ENCODE measurements at places on chromosomes 1 and 21.

GRCh38 chr1:157235307-157235706 is 97.1 kb upstream of the ETV3 start:
- DNase-seq: no peak

GRCh38 chr1:197862671-197863070 is 39.8 kb upstream of the C1orf53 start:
- no peak for DNase-seq

DNA sequence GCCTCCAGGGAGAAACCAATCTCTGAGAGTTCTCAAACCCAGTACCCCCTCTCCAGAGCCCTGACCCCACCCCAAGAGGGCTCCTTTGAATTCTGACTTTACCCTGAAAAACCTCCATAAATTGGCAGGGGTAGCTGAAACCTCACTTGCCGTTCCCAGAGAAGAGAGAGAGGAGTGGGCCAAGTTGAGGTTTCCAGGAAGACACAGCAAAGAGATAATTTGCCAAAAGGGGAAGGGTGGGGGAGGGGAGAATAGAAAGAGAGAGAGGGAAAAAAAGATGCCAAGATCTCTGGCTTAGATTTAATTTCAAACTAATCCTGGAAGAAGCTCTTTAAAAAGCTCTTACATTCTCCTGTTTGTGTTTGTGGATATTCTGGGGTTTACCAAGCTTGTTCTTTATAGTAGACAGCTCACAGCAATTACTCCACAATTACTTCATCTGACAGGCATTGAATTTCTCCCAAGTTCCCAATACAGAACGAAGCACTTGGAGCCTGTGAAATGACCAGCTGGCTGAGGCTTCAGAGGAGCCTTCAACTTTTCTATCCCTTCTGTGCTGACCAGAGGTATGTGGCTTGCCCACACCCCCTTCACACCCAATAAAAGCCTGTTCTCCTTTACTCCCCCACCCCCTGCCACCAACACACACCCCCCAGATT is 1.1 kb upstream of the GRHL3 start:
- DNase-seq: no peak

DNA sequence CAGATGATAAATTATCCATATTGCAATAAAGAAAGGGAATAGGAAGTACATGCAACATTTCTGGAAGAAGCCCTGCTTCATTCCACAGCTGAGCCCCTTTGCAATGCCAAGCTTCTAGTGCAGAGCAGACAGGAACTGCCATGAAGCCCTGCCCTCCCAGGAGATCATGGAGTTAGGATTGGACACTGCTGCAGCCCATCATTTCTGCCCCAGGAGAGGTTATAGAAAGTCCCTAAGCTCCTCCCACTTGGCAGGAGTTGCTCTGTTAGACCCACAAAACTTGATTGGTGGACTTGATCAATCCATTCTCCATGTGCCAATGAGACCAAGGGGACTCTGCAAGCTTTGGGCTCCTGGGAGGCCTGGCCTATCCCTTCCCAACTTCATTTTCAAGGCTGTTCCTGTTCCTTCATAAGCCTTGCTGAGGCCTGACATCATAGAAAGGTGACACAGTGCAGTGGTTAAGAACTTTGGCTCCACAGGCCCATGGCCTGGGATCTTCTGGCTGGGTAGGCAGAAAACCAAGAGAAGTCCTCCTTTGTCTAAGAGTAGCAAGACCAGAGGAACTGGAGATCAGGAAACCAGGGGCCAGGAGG is 1.3 kb upstream of the LAPTM5 start:
- no peak for DNase-seq

GRCh38 chr1:1435106-1435903 is at the start of gene VWA1:
Gene VWA1 (plus strand): TSS chr1:1435690. CDS start chr1:1435749, 59 bp downstream.
- peak; percentile 30 for DNase-seq

GRCh38 chr1:88060750-88061491 is 623.2 kb upstream of the PKN2 start:
- no peak for DNase-seq

GRCh38 chr1:204589409-204590038 is 73.3 kb downstream of the MDM4 start:
- DNase-seq: no peak

DNA sequence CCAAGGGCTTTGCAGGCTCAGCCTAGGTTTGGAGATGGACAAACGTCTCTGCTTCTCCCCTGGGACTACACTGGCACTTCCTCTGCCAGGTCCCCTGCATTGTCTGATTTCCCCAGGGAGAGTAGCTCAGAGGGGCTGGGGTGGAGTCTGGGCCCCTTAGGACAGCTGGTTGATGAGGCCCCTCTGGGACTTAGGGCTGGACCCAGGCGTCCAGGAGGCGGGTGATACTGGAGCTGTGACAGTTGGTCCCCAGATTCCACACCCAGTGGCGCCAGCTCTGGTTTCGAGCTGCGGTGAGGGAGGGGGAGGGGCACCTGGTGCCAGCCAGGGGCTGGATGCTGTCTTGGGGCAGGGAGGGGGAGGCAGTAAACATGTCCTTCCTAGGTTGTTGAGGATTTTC is 7.4 kb upstream of the MEX3A start:
- DNase-seq: no peak

DNA sequence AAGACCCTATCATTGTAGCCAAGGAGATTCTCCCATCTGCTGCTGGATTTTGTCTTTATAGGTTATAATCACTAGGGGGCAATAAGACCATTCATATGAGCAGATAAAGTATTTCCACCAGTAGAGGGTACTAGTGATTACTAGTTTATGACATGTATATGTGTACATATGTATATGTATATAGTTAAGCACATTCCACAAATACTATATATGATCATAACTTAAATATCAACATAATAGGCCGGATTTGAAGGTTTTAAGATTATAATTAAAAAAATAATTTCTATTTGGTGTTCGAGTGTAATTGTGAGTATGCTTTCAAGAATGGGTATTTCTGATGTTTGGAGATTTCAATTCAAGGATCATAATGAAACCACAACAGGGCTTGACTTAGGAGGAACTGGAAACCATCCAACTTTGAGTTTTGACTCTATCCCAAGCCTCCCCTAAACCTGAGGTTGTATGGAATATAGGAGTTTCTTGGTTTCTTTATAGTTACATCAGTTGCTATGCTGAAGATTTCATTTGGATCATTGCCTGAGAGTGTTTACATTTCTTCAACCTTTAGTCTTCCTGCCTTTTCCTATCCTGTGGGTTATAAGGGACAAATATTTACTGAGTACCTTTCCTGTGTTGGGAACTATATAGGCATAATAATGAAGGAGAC is 16.9 kb downstream of the TCEANC2 start:
- no peak for DNase-seq

- DNase-seq: no peak
Observed at GRCh38 chr1:88697503-88697902, 13.4 kb downstream of the PKN2 start.

- DNase-seq: no peak
Observed at GRCh38 chr1:154573168-154573510, 5.6 kb downstream of the CHRNB2 start.

DNA sequence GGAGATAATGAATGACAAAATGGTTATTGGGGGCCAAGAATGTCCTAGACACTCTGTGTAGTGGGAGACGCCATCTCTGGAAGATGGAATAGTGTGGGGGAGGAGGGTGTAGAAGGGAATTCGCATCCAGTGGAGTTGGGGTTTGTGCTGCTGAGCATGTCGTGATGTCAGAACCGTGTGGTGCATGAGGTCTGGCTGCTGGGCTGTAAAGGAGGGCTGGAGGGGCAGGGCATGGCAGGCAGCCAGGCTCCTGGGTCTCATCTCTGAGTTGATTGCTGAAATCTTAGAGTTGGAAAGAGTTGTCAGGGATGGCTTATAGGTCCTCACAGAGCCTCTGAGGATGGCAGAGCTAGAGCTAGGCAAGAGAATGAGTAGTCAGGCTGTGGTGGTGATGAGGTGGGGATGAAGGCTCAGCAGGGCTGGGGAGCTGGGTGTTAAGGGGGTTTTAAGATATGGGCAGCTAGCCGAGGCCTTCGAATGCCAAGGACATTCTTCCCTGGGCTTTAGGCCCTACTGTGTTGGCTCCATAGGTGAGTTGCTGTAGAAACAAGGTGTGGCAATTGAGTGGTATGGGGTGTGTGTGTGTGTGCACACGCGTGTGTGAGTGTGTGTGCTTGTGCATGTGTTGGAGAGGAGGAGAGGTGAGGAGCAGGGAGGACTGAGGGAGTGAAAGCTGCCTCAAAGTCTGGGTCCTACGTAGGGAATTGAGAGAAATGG is 1.9 kb downstream of the PPFIA4 start:
- DNase-seq: no peak

DNA sequence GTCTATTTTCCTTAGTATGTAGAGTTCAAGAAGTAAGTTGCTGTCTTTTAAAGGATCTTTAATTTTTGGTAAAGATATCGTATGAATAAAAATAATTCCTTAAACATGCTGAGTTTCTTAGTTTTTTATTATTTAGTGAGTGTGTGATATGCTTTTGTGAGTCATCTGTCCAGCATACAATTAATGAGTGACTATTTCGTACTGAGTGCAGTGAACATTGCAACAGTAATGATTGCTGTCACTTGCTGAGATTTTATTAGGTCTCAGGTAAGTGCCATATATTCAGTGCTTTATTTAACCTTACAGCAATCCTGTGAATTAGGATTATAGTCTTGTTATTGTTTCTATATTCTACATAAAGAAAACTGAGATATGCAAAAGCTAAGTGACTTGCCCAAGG is 22.6 kb downstream of the MIGA1 start:
- no peak for DNase-seq

- no peak for DNase-seq
Observed at GRCh38 chr1:204744107-204744779, 58.7 kb upstream of the LRRN2 start.

- no peak for DNase-seq
Observed at GRCh38 chr21:25734654-25734903, 125 bp downstream of the ATP5PF start.

DNA sequence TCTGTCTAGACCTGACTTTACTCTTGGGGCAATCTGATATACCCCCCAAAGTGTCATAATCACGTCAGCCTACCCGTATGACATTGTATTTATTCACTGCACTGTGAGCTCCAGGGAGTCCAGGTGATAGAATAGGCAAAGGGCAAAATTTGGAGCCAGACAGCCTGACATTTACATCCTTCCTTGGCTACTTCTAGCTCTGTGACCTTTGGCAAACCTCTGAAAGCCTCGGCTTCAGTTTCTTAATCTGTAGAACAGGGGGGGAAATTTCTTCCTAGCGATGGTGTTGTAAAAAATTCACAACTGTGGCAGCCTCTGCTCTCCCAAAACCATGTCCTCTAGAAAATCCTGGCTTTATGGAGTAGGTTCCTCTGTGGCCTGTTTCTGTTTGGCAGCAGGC is 240.9 kb downstream of the KIF26B start:
- no peak for DNase-seq

- DNase-seq: no peak
Observed at GRCh38 chr1:53575141-53575954, 116.1 kb downstream of the DMRTB1 start.

DNA sequence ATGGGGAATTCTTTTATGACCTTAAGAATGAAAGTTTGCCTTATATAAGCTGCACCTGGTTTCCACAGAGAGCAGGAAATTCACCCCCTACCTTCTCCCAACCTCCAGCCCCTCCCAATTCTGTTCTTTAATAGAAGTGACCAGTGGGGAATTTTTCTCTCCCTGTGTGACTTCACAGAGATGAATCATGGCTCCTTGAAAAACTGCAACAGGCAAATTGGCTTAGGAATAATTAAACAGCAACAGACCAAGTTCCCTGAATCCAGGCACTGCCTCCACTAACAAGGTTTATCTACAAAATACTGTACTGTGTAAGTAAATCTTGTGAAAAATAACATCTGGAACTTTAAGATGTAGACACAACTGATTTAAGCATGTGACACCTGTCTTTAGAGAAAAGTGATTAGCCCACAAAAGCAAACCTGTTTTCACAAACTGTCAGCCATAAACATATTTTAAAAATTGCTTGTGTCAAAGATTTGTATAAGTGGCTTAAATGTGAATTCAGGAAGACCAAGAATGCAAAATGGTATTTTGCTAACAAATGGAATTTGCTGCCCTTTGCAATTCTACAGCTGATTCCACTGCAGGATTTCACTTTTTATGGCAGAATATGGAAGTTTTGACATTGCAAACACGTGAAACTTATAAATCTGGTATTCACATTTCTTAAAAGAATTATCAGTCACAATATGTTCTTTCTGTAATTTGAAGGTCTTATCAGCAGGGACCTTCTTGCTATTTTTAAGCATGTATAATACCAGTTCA is 54.0 kb downstream of the ALG14 start:
- DNase-seq: no peak

- DNase-seq: no peak
Observed at GRCh38 chr1:188394677-188395076, 1565.9 kb downstream of the PLA2G4A start.

- no peak for DNase-seq
Observed at GRCh38 chr21:42233067-42233961, 14.4 kb downstream of the ABCG1 start.

DNA sequence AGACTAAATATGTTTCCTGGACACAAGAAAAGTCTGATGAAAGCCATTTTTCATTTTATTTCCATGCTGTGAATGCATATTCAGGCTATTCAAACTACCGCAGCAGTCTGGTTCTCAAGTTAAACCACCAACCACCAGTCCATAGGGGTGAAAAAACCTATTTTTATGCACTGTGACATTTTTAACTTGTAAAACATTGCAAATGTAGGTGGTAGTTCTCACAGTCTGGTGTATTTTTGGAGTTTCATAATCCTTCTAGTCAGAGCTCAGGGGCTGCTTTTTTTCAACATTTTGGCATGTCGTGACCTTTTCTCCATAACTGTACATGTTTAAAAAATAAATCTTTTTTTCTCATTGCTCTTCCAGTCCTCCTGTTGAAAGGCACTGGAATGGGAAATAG is 907.6 kb upstream of the ADGRL2 start:
- DNase-seq: no peak

GRCh38 chr1:20149601-20150325 is 10.6 kb downstream of the PLA2G2F start:
- no peak for DNase-seq

DNA sequence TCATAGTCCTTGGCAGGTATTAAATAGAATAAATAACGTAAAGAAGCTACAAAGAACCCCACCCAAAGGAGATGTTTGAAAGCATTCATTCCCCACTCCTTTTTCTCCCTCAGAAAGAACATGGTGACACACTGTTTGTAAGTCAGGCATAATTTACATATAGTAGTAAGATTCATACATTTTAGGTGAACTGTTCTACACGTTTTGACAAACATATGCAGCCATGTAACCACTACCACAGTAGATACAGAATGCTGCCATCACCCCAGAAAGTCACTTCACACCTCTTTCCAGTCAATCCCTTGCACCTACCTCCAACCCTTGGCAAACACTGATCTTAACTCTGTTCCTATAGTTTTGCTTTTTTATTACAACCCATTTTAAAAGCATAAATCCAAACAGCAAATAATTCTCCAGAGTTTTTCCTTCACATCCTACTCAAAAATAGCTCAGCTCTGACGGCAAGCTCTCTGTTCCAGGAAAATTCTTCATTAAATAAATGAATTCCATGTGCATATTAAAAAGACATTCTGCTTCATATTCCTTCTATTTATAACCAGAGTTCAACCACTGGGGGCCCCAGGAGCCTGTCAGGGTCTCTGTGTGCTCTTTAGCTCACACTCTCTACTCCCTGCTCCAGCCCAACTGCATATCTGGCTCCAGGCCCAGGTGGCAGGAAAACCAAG is 258.8 kb downstream of the PLPP3 start:
- no peak for DNase-seq

- no peak for DNase-seq
Observed at GRCh38 chr1:7705908-7706216, 65.2 kb upstream of the VAMP3 start.

- no peak for DNase-seq
Observed at GRCh38 chr1:231882790-231883189, 256.2 kb downstream of the DISC1 start.

All from stimulated activated CD8-positive, alpha-beta memory T cell treated with anti-CD3 and anti-CD28 coated beads, Interleukin-4, amount 100 ng/mL, for 1 hour (primary cell).